ENCODE measurements at places on chromosomes 3 and 15.

DNA sequence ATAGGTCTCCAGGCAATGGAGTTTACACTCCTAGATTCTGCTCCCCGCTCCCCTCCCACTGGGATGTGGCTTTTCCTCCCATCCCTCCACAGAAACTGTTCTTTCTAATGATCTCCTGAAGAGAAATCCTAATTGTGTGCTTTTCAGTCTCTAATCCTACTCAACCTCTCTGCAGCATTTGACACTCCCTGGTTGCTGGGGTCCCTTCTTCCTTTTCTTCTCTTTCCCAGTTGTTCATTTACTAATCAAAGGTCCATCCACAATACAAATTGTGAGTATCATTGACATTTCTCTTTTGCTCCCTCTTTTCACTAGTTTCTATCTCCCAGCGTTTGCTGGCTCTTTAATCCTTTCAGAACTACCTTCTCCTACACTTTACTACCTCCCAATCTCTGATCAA lies 6.5 kb upstream of the MYH15 start:
- DNase-seq, result no peak

- DNase-seq, result no peak
Measured at GRCh38 chr3:71127052-71127831, 456.3 kb downstream of the FOXP1 start.

- DNase-seq, result no peak
Measured at GRCh38 chr3:81161100-81161499, 600.3 kb downstream of the GBE1 start.

DNA sequence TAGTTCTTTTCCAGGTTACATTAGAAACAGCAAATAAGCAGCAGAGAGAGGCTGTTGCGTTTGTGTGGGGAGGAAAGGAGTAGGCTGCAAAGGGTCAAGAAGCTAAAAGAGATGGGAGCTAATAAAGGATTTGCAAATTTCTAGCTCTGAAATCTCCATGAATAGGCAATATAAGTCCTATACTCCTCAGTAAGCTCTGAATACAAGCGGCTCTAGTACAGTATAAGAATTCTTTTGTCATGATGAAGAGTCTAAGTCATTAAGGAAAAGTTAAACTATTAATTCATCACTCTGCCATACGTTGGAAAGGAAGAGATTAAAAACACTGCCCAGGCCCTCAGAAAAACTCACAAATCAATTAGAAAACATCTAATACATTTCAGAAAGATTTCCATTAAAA lies 59.3 kb downstream of the CEP152 start:
- DNase-seq, result no peak

- DNase-seq, result no peak
Measured at GRCh38 chr3:149547413-149547812, 72.9 kb downstream of the TM4SF4 start.

GRCh38 chr3:116083683-116084082 lies 361.6 kb downstream of the LSAMP start:
- DNase-seq, result no peak

- no peak for DNase-seq
Measured at GRCh38 chr3:127258733-127259132, 29.1 kb downstream of the PRR20G start.

- no peak for DNase-seq
Measured at GRCh38 chr3:52054661-52055511, 1.5 kb downstream of the DUSP7 start.

GRCh38 chr3:57078344-57078634 lies 17.8 kb downstream of the SPATA12 start:
- no peak for DNase-seq

DNA sequence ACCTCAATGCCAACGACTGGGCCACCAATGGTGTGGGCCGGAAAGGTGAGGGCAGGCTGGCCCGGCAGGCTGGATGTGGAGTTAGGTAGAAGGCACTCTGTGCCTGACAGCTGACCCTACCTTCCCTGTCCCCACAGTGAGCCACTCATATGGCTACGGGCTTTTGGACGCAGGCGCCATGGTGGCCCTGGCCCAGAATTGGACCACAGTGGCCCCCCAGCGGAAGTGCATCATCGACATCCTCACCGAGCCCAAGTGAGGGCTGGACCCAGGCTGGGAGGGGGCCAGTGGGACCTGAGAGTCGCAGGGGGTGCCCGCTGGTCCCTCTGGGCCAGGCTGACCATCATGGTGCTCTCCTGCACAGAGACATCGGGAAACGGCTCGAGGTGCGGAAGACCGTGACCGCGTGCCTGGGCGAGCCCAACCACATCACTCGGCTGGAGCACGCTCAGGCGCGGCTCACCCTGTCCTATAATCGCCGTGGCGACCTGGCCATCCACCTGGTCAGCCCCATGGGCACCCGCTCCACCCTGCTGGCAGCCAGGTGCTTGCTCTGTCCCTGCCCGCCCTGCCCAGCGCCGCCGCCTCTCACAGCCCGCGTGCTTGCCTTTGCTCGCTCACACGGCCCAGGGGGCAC lies 4.5 kb upstream of the FES start:
- no peak for DNase-seq

- DNase-seq, result no peak
Measured at GRCh38 chr3:4593014-4593413, 99.9 kb downstream of the ITPR1 start.

GRCh38 chr15:52252781-52253180 lies 42.8 kb downstream of the MYO5C start:
- no peak for DNase-seq

DNA sequence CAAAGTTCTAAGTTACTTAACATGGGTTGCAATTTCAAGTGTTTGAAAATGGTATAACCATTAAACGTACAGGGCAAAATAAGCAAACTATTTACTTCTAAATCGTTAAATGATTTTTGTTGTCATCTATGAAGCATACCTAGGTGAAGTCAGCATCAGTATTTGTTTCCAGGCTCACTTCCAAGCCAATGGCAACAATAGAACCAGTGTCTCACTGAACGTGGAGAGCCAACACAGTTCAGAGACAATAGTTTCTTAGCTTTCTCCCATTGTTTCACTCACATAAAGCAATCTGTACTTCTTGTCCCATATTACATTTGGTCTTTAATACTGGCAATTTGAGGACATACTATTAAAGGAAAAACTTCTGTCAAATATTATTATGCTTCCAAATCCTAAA lies 397.2 kb downstream of the MECOM start:
- DNase-seq, result no peak

- DNase-seq, result no peak
Measured at GRCh38 chr3:144491333-144491732, 519.7 kb downstream of the DIPK2A start.

DNA sequence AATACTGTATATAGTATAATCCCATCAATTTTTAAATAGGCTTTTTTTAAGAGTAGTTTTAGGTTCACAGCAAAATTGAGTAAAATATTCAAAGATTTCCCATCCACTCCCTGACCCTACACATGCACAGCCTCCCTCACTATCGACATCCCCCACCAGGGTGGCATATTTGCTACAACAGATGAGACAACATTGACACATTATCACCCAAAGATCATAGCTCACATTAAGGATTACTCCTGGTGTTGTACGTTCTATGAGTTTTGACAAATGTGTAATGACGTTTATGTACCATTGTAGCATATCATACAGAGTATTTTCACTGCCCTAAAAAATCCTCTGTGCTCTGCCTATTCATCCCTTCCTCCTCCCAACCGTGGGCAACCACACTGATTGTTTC lies 39.3 kb downstream of the LHFPL4 start:
- no peak for DNase-seq

DNA sequence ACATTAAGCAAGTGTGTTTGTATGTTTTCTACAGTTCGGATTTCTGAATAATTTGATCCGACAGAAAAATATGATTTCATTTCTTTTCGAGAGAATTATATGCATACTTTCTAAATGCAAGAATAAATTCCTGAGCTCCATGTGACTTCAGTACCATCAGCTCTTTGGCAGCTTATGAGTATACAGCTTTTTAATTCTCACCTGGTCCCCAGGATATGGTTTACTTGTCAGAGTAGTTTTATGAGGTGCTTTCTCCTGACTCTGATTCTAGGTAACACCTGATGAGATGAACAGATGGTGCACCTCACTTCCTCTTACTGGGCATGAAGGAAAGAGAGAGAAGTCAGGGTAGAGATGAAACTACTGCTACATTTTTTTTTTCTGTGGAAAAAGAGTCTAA lies 3.1 kb downstream of the HGD start:
- no peak for DNase-seq

GRCh38 chr3:159418571-159419526 lies 569.8 kb upstream of the IL12A start:
- no peak for DNase-seq

GRCh38 chr15:100241572-100242482 lies 99.9 kb downstream of the ADAMTS17 start:
- DNase-seq, result no peak

GRCh38 chr3:68666429-68667136 lies 265.8 kb downstream of the TAFA4 start:
- no peak for DNase-seq

DNA sequence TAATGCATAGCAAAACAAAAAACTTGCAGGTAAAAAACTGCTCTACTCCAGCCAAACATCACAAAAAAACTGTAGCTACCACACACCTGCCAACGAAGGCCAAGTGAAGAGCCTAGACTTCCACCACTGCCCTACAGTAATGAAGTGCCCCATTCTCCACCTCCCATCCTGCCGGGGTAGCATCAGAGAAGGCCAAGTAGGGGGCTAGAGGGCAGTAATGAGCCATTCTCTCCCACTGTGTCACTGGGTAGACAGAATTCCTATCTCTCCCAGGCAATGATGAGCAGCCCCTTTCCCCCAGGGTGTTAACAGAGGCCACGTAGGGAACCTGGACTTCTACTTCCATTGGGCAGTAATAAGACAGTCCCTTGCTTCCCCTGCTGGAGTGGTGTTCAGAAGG lies 9.5 kb downstream of the SEC22C start:
- DNase-seq, result no peak

DNA sequence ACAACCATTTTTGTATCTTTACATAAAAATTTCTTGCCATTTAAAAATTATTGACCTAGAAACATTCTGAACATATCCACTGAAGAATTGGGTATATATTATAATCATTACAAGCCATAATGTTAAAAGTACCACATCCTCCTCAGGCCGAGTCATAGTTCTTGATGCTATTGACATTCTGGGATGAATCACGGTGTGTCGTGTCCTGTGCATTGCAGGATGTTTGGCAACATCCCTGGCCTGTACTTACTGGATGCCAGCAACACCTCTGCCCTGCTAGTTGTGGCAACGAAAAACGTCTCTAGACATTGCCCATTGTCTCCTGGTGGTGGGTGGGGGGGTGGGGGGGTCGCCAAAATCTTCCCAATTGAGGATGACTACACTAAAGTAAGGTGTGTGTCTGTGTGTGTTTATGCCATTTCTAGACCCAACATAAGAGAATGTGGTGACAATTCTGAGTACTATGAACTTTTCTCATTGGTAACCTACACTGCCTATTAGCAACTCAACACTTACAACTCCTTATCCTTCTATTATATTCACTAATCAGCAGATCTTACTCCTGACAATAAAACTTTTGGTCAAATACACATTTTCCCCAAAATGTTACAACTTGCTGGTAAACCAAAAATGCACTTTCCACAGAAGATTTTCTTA lies 471.6 kb downstream of the FOXP1 start:
- no peak for DNase-seq

DNA sequence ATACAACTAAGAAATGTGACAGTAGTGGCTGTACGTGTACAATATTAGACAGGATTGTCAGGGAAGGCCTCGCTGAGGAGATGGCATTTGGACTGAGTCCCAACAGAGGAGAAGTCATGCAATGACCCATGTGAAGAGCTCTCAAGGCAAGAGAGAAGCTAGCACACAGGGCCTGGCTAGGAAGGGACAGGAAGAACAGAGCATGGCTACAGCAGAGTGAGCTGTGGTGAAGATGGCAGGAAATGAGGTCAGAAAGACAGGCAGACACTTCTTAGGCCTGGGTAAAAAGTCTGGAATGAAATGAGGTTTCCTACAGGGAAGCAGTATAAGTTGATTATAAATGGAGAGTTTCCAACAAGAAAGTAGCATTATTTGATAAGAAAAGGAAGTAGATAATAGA lies 33.2 kb upstream of the LEKR1 start:
- DNase-seq, result no peak

DNA sequence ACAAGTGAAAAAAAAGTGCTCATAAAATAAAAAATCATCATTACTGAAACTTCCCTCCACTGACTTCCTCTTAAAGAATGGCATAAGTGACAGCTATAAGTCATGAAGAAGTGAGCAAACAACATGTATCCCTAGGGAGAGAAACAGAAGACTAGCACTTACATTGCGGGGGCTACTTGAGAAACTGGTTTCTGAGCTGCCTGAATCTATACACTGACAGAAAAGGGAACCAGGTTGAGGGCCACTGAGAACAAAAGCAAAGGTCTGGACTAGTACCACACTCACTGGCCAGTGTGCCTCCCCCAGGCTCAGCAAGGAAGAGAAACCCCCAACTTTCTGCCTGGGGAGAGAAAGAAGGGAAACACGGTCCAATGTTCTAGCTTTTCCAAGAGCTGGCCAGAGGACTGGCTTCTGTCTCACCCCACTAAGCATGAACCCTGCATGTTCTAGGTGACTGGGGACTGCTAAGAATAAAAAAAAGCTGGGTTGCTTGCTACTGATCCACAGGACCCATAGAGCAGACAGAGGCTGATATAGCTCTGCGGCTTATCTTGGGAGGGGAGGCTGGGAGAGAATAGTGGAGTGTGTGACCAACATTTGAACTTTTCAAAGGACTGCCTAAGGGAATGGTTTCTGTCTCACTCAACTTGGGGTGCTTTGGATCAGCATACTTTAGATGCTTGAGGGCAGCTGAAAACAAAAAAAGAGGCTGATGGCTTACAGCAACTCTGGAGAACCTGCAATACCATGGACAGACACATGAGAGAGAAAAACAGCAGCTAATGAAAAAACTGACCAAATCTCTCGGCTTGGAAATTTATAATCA lies 8.1 kb downstream of the RAD18 start:
- no peak for DNase-seq

- DNase-seq, result no peak
Measured at GRCh38 chr3:27356976-27357375, 12.2 kb downstream of the NEK10 start.

DNA sequence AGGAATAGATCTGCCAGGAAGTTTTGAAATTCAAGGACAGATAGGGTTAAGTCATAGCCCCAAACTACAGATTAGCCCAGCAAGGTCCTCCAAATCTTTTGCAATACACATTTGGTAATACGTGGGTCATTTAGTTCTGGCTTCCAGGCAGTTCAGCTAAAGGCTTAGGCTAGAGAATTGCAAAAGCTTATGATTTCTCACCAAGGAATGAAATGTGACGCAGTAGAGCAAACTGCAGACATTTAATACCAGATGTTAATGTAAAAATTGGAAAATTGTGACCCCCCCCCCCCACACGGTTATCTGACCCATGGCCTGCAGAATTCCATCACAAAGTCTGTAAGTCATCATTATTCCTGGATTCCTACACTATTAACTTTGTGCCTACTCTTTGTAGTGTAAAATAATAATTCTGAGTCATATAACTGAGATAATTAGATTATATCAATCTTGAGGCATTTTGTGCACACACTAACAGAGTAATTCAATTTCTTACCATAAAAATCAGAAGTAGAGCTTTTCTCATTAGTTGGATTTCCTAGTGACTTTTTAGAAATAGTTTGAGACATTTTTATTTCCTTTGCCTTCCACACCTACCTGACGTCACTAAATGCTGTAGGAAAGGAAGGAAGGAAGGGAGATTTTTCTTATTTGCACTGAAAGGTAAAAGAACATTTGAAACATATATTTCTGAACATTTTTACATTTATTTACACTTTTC lies 235.2 kb downstream of the DTWD1 start:
- no peak for DNase-seq
